NCI-H510A treated with DMSO at 0.1 percent for 48 hours (cell line): ENCODE measurements at places on chromosomes 12 and 14.

DNA sequence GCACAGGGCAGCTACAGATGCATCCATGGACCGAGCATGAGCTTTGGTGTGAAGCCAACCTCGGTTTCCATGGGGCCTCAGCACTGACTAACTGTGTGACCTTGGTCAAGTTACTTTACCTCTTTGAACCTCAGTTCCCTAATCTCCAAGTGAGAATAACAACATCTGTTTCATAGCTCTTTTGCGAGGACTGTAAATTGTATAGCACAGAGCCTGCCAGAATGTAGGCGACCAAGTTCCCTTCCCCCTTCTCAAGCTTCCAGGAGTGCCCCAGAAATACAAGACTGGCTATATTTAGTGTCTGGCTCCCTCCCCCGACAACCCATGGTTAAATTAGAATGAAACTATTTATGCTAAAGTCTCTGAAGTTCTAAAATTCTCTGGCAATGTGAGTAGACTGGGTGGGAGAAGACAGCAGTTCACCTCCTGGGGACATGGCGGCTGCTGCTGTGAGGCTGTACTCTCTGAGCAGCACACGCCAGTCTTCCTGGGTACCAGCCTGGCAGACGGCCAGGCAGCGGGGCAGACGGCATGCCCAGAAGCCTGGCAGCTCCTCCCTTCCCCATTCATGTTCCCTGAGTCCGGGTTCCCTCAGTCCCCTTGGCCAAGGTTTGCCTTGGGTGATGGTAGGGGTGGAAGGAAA lies 22.0 kb upstream of the TMED10 start:
- peak; percentile 26 for DNase-seq

DNA sequence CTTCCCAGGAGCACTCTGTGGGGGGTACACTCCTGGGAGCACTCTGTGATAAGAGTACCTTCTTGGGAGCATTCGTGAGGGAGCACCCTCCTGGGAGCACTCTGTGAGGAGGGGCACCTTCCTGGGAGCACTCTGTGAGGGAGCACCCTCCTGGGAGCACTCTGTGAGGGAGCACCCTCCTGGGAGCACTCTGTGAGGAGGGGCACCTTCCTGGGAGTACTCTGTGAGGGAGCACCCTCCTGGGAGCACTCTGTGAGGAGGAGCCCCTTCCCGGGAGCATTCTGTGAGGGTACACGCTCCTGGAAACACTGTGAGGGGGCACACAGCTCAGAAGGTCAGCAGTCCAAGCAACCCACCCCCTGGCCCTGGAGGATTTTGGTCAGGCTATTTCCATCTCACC lies 22.6 kb downstream of the LRCOL1 start:
- no peak for DNase-seq

- no peak for DNase-seq
Observed at GRCh38 chr12:131438881-131439280, 272.0 kb upstream of the SFSWAP start.

DNA sequence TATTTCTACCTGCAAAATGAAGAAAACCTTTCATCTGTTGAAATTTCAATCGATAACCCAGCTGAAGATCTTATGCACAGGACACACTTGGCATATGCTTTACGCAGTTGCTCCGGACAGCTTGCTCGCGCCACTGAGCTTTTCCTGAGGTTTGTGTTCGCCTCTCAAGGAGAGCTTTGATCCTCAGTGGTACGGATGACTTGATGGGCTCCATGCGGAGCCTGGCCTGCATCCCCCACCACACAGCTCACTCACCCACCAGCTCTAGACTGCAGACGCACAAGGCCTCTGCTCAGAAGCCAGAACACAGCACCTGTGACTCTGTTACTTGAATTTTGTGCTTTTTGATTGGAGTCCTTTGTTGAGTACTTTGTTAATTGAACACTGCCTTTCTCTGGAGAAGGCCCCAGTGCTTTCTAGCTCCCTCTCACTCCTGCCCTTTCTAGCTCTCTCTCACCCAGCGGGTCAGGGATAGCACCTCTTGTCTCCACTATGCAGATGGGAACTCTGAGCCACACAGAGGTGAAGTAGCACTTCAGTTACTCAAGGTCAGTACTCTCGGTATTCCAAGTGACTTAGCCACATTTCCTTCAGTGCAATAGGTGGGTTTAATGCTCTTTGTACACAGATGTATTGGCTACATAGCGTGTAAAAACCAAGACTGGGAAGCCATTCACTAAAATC lies 52.1 kb downstream of the TBC1D30 start:
- no peak for DNase-seq

DNA sequence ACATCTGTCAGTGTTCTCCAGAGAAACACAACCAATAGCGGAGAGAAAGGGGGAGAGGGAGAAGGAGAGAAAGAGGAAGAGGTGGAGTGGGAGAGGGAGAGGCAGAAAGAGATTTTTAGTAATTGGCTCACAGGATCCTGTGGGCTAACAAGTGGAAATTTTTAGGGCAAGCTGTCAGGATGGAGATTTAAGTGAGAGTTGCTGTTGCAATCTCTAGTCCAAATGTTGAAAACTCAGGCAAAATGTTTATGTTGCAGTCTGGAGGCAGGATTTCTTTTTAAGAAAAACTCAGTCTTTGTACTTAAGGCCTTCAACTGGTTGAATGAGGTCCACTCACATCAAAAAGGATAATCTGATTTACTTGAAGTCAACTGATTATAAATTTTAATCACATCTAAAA lies 12.5 kb upstream of the GLIPR1L2 start:
- DNase-seq = no peak

DNA sequence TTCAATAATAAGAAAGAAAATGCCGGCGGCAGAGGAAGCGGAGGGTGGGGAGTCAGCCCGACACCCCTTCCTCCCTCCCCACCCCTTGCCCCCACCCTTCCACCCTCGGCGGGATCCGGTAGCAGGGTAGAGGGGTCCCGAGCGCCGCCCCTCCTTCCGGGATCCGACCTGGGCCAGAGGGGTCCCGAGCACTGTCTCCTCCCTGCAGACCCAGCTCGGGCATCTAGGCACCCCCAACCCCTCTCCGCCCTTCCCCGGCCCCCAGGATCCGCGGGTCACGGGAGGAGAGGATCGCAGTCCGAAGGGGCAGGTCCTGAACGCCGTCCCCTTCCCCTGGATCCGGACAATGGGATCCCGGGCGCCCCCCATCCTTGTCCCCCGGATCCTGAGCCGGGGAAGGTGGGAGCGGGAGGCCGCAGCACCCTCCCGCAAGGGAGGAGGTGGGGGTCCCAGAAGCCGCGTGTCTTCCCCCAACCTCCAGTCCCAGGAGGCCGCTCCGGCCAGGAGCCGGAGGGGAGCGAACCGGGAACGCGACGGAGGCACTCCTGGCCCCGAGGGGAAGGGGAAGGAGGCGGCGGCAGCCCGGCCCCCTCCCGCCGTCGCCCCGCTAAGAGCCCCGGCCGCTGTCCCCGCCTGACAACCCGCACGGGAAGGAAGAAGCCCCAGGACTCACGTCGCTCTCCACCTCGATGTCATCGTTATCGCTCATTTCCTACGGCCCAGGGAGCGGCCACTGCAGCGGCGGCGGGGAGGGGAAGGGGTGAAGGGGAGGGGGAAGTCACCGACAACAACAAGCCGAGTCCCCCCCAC lies 481 bp downstream of the MAX start:
- no peak for DNase-seq

- DNase-seq = no peak
Observed at GRCh38 chr12:22437031-22437806, 102.7 kb upstream of the ST8SIA1 start.

DNA sequence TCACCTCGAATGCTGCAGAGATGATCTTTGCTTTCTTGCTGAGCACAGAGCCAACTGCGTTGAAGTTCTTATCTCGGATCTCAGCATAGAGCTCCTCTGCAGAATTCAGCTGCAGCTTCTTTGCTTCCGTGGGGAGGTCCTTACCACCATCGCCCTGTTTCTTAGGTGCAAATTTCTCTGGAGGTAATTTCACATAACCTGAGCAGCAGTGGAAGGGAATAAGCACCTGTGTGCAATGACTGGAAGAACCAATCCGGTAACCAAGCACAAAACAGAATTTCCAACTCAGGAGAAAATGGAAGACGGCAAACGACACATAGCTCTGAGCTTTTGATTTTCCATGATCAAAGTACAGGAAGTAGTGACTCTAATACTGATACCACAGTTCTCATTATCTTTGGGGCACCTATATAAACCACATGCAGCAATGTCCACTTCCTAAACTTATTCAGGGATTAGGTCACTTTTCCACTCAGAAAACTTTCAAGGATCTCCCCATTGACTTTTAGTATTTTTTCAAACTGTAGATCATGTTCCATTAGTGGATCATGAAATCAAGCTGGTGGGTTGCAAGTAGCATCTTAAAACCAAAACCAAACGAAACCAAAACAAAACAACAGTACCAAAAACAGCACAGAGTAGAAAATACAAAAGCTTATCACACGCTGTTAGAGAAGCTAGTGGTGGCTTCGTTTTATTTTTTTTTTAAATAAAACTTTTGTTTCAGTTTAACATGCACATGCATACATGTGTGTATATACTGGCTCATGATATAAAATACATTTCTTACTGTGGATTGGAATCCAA lies 18.9 kb upstream of the DIABLO start:
- no peak for DNase-seq

GRCh38 chr14:64806202-64806861 lies 73.4 kb downstream of the SPTB start:
- peak; percentile 86 for DNase-seq

- no peak for DNase-seq
Observed at GRCh38 chr12:3131129-3131528, 54.0 kb downstream of the TSPAN9 start.

GRCh38 chr12:39581592-39581991 lies 38.0 kb downstream of the ABCD2 start:
- no peak for DNase-seq

- DNase-seq = no peak
Observed at GRCh38 chr12:64603183-64603841, 7.0 kb upstream of the RASSF3 start.

- DNase-seq = peak; percentile 20
Observed at GRCh38 chr12:56029666-56030293, 8.9 kb downstream of the IKZF4 start.

DNA sequence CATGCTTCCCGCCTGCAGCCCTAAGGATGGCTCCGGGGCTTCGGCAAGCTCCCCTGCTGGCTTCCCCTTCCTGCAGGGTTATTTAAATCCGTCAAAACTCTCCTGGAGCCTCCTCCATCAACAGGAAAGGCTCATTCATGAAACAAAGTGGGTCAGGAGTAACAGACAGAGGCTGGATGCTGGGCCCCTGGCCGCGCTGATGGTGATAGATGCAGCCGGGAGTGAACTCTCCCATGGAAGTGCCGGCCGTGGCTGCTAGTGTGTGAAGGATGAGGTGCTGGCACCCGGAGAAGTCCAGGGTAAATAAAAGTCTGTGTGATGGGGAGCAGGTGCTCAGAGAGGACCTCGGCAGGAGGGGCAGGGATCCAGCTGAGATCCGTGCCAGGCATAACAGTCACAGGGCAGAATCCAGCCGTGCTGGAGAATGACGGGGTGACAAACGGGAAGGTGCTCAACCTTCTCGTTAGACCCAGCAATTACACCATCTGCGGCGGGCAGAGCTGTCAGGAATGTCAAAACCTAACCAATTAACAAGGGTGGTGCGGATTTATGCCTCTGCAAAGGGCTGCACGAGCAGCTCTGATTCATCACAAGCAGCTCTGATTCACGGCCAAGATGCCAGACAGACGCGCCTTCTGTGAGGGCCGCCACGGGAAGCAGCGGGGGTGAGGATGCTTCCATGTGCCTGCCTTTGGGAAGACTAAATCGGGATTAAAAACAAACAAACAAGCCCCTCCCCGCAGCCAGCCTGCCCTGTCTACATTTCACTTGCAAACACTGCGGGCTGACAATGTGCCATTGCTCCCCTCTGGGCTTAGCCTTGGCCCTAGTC lies 55.6 kb downstream of the SYNE3 start:
- DNase-seq = peak; percentile 60

GRCh38 chr12:110922652-110923051 lies 2.3 kb upstream of the MYL2 start:
- DNase-seq = no peak

DNA sequence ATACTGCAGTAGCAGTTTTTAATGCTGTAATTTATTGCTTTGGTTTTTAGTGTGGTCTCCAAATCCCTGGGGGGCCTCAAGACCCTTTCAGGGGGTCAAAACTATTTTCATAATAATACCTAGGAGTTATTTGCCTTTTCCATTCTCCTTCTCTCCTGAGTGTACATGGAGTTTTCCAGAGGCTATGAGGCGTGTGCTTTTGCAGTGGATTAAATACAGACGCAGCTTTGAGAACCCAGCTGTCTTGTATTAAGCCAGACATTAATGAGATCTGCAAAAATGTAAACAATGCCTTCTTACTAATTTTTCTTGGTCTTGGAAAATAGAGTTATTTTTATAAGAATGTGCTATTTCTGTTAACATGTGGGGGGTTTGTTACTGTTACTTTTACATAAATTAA lies 68.6 kb downstream of the SLC25A47 start:
- DNase-seq = no peak

DNA sequence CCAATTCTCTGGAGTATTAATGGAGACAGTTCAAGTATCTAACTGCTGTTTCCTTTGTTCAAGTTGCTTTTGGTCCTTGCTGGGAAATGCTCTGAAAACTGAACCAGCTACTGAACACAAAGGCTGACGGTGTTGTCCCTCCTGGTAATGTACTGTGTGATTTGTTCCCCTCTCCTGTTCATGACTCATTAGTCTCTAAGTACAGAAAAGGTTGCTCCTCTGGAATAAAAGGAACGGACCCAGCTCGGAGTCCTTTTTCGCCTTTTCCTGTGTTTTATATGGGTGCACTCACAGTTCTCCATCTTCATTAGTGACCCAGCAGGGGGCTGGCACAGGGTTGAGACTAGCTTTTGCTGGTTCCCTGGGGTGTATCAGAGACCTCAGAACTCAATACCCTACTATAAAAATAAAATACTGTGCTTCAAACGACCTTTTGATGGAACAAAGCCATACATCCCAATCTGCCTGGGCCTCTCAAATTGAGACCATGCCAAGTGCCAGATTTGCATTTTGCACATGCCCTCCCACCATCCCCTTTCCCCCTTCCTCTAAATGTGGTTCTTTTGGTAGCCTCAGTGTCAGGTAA lies 269.7 kb downstream of the RAD51B start:
- peak; percentile 30 for DNase-seq

DNA sequence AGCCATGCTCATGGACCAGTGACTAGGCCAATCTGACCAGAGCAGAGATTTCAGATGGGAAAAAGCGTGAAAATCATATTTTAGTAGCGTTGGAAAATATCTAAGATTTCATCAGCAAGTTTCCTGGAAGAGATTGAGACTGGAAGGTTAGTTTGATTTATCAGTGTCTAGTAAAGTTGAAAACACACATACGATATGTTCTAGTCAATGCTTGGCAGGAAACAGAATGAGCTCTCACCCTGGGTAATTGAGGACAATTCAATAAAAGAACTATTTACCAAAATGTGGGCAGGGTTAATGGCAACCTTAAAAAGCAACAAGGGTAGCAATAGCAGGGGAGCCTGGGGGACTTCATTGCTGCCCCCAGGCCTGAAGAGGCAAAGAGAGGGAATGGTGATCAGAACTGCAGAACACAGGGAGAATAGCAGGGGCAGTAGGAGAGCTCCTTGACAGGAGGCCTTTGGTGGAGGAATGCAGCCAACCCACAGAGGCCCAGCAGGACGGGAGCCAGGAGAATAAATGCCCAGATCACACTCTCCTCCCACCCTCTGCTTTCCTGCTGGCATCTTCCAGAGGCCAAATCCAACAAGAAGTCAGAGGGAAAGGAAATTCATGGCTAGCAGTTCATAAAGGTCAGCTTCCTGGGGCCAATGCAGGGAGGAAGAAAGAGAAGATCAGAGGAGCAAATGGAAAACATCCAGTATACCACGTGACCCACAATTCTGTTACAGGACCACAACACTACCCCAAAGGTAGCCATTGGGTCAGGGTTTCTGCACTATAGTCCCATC lies 27.6 kb upstream of the LRP6 start:
- DNase-seq = no peak
